Ammon's horn (tissue), 1 donor: ENCODE measurements at places on chromosomes 7 and 10.

DNA sequence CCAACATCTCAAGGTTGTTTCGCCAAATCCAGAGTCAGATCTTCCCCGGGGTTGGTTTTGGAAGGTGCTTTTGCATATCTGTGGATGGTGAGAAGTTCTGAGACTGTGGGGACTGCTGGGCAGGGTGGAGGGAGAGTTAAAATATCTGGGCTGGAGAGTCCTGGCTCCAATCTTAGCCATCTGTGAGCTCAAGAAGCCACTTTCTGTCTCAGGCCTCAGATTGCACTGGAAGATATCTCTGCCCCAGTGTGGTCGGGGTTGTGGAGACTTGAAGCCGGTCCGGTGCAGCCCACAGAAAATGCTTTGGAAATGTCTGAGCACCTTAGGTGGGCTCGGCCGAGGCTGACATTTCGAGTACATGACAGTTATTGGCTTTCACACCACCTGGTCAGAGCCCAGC, 72.2 kb upstream of the SFMBT2 start:
- no peak for DNase-seq

GRCh38 chr10:77456414-77456813, 181.2 kb downstream of the KCNMA1 start:
- peak; percentile 72 for DNase-seq

DNA sequence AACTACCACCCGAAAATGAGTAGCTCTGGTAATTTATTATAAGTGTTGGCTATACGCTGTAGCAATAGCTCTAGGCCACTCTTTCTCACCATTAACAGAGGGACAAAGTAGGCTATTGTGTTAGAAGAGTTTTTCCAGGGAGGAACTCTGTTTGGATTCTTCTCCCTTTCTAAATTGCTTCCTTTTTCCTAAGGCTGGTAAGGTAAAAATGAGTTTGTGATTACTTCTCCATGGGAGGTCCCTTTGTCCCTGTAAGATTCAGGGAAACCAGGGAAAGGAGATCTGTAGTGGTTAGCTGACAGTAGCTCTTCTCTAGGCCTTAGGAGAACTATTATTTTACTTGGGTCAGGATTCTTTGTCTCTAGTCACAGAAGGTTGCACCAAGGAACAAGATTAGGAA, 23.2 kb upstream of the SEMA3E start:
- DNase-seq: no peak

GRCh38 chr7:150613880-150614279, 18.3 kb downstream of the GIMAP6 start:
- DNase-seq: no peak

- peak; percentile 24 for DNase-seq
Observed at GRCh38 chr10:4241724-4242345, 456.8 kb upstream of the KLF6 start.

DNA sequence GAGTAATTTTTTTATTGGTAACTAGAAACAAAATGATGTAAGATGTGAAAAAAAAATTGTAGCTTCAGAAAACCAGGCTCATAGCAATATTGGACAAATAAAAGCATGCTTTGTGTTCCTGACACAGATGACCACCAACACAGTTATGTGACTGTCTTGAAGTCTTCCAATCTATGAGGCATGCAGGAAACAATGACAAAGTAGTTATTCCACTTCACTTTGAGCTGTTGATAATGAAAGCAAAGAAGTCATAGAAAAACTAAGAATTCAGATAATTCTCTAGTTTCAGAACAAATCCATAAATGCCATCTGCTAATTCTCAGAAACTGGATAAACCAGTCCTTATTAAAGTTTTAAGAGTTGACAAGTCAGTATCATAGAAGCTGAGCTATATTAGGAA, 378.4 kb upstream of the SEMA3D start:
- no peak for DNase-seq

GRCh38 chr10:1359626-1359955, 303.4 kb downstream of the WDR37 start:
- no peak for DNase-seq

DNA sequence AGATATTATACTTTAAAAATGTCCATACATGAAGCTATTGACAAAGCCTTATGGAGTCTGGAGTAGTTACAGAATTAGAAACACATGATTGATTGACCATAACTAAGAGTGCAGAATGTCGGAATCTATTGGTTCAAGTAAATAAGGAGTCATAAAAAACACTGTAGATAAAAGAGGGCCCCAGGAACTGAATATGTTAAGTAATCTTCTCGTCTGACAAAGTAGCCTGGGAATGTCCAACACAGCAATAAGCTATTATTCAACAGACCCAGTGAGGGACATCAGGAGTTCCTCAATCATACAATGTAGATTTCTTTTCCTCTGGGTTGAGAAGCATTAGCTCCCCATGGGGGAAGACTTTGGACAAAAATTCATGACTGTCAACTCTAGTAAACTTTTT, 782.0 kb downstream of the SUGCT start:
- no peak for DNase-seq
